ENCODE measurements at places on chromosomes 4 and X.

- DNase-seq, result no peak
These were observed 12.5 kb downstream of the CCNG2 start for GRCh38 chr4:77169481-77169880.

GRCh38 chrX:45850197-45850774 is 649.6 kb upstream of the DIPK2B start:
- DNase-seq, result no peak

- DNase-seq, result no peak
These were observed 103.9 kb downstream of the AASDH start for GRCh38 chr4:56283375-56283774.

GRCh38 chr4:18398661-18399060 is 377.1 kb upstream of the LCORL start:
- no peak for DNase-seq

GRCh38 chr4:156495836-156496235 is 475.8 kb downstream of the PDGFC start:
- no peak for DNase-seq

DNA sequence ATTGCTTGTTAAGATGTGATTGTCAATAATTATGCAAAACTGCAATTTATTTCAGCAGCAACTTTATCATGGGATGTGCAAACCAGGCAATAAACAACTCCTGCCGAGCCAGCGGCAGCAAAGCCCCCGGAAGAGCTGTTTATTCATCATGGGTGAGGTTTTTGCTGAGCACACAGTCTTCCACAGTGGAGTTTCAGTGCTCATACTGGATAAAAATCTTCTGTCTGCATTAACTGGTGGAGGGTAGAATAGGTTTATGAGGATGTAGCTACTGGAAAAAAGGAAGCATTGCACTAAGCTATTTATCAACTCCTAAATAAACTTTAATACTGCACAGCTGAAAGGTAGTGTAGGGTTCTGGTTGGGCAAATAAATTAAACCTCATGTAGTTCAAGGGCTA is 557.4 kb upstream of the FTHL17 start:
- DNase-seq, result no peak

DNA sequence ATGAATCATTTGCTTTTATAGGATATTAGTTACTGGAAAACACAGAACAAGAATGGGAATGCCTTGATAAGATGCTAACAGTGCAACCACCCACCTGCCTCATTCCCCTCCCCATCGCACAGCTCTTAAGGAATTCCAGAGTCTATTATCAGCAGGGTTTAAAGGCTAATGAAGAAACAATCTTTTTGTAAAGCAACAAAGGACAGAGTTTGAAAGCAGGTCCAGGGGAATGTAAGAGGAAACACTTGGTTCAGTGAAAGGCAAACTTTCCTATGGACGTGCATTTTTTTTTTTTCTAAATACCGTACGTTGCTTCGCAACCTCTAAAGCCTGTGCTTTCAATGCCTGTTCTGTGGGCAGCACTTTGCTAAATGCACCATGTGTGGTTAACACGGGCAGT is 92.5 kb downstream of the GPR50 start:
- DNase-seq, result no peak

GRCh38 chrX:11786862-11787261 is 28.8 kb downstream of the MSL3 start:
- DNase-seq, result no peak

GRCh38 chr4:97103252-97103651 is 1040.0 kb downstream of the STPG2 start:
- no peak for DNase-seq

Data from stimulated activated CD8-positive, alpha-beta memory T cell treated with anti-CD3 and anti-CD28 coated beads, Interleukin-7, amount 100 ng/mL, for 1 hour (primary cell).